Urinary bladder (tissue), 4 donors: ENCODE measurements at places on chromosomes 6 and 20. TPM values are rescaled to one million over a fixed set of nuclear protein-coding genes. Genes with fewer than 3 reads are reported as not detected.

DNA sequence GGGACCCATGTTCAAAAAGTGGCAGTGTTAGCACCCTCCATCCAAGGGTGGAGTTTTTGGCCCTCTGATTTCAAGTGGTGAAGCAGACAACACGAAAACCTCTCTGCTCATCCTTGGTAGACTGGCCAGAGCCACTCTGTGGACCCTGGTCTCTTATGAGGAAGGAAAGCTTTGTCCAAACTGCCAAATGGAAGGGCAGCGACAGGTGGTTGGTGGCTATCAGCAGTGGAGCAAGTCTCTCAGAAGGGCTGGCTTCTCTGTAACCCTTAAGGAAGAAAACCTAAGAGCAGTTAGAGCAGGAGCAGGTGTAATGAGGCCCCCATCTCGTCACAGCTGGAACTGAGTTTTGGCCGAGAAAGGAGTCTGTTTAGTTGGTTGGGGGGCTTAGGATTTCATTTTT is 155.8 kb downstream of the SLC16A10 start:
- no peak for DNase-seq

DNA sequence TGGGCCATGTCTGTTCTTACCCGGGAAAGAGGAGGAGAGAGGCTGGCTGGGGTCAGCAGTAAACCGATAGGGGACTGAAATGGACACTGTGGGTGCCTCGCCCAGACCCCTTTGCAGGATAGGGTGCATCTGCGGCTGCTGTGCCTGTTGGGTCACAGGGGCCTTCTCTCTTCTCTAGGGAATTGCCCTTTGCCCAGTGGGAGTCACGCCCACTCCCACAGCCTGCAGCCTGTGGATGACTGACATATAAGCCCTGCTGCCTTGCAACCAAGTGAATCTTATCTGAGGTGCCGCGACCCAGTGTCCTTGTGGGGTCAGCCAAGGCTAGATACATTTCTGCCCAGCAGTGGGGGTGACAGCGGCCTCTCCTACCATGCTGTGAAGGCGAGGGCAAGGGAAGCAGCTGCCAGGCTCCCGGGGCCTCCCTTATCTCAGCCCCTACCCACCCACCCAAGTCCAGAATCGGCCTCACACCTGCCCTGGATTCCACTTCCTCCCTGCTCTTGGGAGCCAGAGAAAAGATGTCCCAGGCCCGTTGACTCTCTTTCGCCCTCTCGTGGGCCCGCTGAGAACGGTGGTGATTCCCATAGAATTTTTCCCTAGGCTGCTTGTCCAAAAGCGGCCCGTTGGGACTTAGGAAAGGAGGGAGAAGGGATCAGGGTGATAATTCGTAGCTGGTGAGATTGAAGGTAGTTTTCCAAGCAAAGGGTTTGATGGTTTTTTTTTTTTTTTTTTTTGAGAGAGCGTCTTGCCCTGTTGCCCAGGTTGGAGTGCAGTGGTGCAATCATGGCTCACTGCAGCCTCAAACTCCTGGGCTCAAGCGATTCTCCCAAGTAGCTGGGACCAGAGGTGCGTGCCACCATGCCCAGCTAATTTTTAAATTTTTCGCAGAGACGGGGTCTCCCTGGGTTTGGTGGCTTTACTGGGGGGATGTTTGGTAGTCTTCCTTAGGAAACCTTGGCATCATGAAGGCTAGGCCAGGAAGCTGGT is 76.4 kb upstream of the RNF24 start:
- DNase-seq = no peak

EMILIN3 gene
- 2.1 TPM for polyA plus RNA-seq

GRCh38 chr20:21387528-21387927 is 9.8 kb downstream of the NKX2-4 start:
- no peak for DNase-seq

TGM3 gene
- not detected for polyA plus RNA-seq

TRAPPC3L gene
- 0.05 TPM for polyA plus RNA-seq

DNA sequence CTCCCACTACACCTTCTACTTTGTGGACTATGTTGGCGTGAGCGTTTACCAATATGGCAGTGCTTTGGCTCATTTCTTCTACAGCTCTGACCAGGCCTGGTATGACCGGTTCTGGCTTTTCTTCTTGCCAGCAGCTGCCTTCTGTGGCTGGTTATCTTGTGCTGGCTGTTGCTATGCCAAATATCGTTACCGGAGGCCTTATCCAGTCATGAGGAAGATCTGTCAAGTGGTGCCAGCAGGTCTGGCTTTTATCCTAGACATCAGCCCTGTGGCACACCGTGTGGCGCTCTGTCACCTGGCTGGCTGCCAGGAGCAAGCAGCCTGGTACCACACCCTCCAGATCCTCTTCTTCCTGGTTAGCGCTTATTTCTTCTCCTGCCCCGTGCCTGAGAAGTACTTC is 16.5 kb upstream of the EFHC1 start:
- DNase-seq = no peak

GRCh38 chr6:118965371-118965770 is 30.4 kb upstream of the MCM9 start:
- DNase-seq = no peak

RNF8 gene
- polyA plus RNA-seq = 13.9 TPM

GRCh38 chr20:60697252-60697651 is 554.8 kb upstream of the CDH4 start:
- DNase-seq = no peak

GRCh38 chr20:32035426-32035779 is 16.6 kb upstream of the HCK start:
- DNase-seq = no peak

- DNase-seq = no peak
These were observed 53.8 kb downstream of the TRIM38 start for GRCh38 chr6:26016245-26016962.

DNA sequence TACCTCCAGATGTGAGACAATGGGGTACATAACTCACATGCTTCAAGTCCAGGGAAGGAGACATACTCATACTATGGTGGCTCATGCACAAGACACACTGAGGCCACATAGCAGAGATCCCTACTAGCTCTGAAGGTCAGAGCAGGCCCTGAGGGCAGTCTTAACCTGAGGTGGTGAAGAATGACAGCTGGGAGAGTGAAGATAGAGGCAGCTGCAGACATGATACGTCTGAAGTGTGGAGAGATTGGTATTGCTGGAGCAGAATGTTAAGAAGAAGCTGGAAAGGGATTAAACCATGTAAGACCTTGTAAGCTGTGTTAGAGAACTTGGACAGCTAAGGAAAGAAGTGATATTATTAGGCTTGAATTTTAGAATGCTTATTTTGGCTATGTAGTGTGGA is 32.9 kb downstream of the PGM3 start:
- no peak for DNase-seq

DEFB124 gene
- polyA plus RNA-seq = 0.52 TPM
